ENCODE measurements at places on chromosomes 11 and 22.

DNA sequence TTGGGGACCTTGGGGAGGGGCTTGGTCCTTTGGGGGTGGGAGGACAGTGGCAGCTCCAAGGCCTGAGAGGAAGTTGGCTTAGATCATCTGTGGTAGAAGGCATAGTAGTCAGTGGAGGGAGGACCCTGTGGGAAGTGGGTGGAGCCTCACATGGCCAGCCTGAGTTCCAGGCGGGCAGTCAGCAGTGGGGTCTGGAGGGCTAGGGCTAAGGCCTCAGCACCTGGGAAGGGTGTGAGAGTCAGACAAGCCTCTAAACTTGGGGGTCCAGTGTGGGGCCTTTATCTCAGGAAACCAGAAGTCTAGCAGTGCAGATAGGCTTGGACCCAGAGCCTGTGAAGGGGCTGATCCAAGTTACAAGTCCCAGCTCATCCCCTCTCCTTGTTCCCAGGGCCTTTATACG is 4.0 kb downstream of the NLRX1 start:
- DNase-seq, result no peak

GRCh38 chr11:15091175-15091574 is 17.8 kb downstream of the CALCB start:
- DNase-seq, result no peak

- no peak for DNase-seq
These were observed 66.9 kb downstream of the RBFOX2 start for GRCh38 chr22:35961480-35962295.

- DNase-seq, result no peak
These were observed 24.4 kb downstream of the UPB1 start for GRCh38 chr22:24519496-24519895.

GRCh38 chr22:46295277-46295971 is 1.2 kb upstream of the GTSE1 start:
- DNase-seq, result no peak

DNA sequence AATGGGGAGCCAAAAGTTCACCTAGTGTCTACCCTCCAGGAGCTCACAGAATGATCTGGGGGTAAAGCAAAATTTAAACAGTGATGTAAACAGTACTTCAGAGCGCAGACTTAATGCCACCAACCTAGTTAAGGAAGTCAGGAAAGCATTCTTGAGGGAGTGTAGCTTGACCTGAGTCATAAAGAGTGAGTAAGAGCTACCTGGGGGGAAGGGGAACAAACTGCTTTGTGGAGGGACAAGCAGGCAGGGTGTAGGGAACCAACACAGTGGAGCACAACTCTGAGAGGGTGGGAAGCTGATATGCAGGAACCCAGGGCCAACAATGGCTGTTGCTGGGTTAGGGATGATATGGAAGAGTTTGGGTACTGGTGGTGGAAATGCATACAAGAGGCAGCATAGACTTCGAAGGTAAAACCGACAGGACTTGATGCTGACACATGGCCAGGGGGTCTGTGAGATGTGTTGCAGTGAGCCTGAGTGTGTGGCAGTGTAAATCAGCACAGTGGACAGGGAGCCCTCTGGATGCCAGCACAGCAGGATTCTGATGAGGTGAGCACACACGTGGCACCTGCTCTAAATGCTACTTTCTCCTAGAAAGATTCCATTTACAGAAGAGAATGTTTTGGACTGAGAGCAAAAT is 58.3 kb upstream of the CYP2D6 start:
- no peak for DNase-seq

DNA sequence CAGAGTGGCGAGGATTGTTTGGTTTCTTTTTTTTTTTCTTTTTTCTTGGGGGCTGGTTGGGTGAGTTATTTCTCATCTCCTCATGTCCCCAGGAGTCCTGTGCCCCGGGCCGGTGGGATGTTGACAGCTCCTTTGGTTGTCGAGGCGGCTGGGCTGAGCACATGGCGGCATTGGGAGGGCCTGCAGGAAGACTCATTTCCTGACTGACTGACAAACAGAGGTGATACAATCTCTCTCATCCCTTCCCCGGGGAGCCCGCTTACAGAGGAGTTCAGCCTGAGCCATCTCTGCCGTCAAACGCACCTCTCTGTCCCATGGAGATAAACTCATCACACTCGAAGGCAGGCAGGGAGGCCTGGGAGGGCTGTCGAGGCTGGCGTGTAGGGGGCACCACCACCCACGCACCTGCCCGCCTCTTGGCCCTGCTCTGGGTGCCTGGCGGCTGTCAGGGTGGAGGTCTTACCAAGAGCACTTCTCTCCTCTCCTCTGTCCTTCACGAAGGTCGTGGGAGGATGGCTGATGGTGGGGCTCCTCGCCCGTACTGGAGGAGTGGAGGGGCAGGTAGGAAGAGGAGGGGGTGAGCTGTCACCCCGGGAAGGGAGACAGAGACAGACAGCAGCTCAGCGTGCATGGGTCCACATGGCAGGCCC is 60.0 kb upstream of the NECTIN1 start:
- DNase-seq, result no peak

- no peak for DNase-seq
These were observed 11.2 kb upstream of the TTLL12 start for GRCh38 chr22:43198126-43198525.

- no peak for DNase-seq
These were observed 217.3 kb upstream of the ARHGAP42 start for GRCh38 chr11:100469835-100470234.

GRCh38 chr22:36599771-36600170 is 70.8 kb upstream of the EIF3D start:
- no peak for DNase-seq

GRCh38 chr11:121323046-121323607 is 30.6 kb downstream of the SC5D start:
- DNase-seq, result no peak

DNA sequence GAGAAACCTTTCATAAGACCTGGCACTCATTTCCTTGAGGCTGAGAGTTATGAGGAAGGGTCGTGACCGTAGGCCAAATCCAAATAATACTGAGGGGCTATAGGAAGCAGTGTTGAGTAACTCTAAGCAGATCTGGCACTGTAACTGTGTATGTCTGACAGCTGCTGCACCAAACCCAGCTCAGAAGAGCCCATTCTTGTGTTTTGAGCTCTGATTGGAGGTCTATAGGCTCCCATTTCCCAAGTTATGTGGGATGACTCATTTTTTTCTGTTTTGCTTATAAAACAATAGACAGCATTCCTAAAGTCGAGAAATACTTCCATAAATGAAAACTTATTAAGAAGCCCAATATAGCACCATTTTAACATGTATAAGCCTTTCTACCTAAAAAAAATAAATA is 645.8 kb downstream of the DLG2 start:
- DNase-seq, result no peak

- DNase-seq, result no peak
These were observed 5.0 kb upstream of the MRPL11 start for GRCh38 chr11:66443602-66444001.

DNA sequence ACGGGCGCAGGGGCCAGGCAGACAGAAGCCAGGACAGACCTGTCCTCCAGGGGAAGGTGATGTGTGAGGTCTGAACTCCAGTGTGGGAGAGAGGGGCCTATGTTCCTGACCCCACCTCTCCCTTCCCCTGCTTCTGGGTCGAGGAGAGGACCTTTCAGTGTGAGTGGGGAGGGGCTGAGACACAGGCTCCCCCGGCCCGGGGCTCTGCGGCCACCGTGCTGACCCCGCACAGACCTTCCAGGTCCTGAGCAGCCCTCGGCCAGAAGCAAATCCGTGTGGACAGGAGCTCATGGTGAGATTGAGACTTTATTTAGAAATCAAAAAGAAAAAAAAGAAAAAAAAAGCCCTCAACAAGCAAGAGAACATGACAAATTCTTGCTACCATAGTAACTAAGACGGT is 680.5 kb downstream of the BRD1 start:
- DNase-seq, result no peak

DNA sequence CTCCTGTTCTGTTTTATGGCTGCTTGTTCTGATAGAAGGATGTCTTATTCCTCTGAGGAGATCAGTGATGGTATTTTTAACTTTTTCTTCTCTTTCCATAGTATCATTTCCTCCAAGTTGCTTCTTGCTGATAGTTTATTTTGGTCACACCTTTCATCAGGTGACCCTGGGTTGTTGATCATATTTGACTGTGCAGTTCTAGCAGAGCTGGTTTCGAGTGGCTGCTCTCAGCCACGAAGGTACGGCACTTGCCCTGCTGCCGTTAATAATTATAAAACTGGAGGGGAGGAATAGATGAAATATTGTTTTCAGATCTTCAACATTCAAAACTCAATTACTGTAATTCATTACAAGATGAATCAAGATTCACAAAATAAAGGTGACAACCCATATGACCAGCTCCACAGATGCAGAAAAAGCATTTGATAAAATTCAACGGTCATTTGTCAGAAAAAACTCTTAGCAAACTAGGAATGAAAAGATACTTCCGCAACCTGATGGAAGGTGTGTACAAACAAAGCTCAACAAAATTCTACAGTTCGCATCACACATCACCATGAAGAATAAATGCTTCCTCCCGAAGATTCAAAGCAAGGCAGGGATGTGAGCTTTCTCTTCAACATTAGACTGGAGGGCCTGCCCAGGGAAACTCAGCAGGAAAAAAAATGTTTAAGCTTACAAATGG is 59.2 kb upstream of the RTL6 start:
- DNase-seq, result no peak

DNA sequence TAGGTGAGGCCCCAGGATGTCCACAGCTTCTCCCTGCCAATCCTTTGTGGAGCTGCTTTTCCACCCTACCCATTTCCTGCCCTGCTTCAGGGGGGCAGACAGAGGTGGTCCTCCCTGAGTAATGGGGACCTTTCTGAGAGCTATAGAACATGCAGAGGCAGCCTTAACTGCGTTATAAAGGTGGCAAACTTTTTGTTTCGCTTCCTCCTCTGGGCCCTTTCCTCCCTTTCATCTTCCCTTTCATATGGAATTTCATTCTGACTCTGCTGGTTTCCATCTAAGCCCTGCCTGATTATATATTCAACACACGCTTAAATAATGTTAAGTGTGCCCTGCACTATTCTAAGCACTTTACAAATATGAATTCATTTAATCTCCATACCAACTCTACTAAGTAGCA is 169.3 kb upstream of the E2F8 start:
- DNase-seq, result no peak

DNA sequence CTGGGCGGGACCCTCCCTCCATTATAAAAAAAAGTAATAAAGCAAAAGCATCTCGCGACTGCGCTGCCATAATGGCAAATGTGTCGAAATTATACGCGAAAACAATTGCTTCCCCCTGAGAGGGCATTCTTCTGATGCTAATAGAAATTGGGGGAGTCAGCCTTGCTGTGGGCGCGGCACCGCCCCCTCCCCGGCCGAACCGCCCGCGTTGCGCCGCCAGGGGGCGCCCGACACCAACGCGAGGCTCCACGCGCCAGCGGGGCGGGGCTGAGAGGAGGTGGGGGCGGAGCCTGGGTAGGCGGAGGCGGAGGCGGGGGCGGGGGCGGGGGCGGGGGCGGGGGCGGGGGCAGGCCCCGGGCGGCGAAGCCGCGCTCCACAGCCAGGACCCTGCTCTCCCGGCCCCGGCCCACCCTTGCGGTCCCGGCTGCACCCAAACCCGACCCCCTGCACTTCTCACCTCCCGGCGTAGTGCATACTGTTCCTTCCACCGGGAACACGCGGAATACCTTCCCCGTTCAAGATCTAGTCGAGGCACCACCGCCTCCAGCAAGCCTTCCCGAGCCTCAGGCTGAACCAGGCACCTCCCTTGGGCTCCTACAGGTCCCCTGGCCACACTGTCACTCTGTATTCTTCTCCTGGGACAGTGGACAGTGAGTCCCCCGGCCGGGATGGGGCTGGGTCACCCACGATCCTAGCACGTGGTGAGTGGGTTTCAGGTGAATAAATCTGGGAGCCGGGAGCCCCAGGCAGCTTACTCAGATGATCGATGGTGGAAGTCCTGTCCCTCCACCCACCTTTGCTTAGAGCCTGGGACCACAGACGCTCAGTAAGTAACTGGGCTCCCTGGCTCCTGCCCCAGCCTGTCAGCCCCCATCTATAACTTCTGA is 15.5 kb upstream of the UPK3A start:
- DNase-seq, result peak; percentile 91

DNA sequence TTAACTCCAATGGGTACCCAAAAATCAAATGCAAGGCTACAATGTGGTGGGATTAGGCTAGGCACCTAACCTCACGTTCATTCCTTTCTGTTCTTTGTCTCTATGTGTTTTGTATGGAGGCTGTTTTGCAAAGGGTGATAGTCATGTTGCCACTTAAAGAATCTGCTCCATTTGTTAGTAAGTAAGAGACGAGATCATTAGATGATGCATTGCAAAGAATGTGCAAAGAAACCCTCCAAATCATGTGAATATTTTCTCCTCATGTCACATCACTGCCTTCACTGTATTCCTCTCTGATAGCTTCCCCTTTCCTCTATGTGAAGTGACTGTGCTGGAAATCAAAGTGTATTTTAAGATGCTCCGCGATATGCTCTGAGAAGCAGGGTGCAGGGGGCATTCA is 11.9 kb downstream of the SYT13 start:
- DNase-seq, result no peak

GRCh38 chr11:92240916-92241315 is 16.3 kb downstream of the FAT3 start:
- no peak for DNase-seq

GRCh38 chr22:39718921-39719475 is 148.4 kb downstream of the CACNA1I start:
- no peak for DNase-seq

DNA sequence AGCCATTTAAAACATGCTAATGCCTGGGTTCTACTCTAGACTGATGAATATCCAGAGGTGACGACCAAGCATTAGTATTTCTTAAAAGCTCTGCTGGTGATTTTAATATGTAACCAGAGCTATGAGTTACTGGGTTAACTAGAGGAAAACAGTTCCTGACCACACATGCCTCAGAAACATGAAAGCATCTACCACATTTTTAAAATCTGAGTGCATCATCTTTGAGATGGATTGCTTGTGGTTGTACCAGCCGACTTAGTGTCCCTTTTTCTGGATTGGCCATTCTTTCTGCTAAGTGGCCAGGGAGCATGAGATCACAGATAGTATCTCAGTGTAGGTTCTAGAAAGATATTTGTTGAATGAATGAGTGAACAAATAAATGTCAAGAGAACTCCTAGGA is 152.4 kb downstream of the NTM start:
- no peak for DNase-seq

DNA sequence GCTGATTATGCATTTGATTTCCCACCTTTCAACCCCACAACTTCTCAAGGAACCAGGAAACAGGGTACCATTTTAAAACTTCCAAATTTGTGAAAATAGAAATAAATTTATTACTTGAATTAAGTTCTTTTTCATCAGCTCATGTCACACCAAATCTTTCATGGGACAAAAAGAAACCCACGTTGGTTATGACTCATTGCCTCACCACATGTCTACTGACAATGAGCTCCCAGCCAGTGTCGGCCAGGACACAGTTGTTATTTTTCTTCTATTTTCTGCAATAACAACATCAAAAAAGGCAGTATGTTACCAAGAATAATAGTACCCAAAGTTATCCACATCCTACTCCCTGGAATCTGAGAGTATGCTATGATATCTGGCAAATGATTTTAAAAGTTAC is 17.3 kb downstream of the MS4A6A start:
- no peak for DNase-seq

DNA sequence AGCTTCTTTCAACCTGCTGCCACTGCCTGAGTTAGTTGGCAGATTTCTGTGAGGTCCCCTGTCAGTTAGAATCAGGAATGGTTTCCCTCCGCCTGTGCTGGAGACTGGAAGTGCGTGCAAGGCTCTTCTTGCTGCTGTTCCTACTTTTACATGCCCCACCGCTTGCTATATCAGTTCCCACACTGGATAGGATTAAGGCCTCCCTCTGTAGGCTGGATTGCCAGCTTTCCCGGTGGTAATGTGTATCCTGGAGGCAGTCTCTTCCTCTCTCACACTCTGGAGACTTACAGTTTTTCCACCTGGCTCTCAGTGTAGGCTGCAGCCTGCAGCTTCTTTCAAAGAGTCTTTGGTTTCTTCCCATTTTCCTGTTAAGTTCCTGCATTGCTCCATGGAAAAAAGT is 66.5 kb downstream of the ARHGAP42 start:
- DNase-seq, result no peak
